Heart right ventricle (tissue), 16 donors: ENCODE measurements at places on chromosomes 1 and 21. TPM values are rescaled to one million over a fixed set of nuclear protein-coding genes. Genes with fewer than 3 reads are reported as not detected.

UBL4B gene
- polyA plus RNA-seq, result not detected

DNA sequence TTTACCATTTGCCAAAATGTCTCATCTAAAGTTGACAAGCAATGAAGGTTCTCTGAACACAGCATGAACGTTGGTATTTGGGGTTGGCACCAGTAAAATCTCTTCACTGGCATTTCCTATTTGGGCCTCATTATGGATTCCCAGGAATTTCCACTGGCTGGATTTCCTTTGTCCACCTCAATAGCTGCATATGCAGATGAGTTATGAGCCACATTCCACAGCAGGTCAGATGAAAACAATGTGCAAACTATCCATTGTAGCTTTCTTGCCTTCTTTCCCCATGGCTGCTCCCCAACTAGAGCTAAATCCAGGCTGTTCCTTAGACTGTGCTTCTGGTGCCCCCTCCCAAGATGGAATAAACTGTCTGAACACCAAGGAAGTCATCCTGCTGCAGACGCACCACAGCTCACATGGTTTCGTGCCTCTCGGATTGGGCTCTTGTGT, 168.1 kb upstream of the FGGY start:
- no peak for DNase-seq

- DNase-seq, result no peak
Measured at GRCh38 chr1:202357506-202357905, 9.0 kb downstream of the PPP1R12B start.

SH2D2A gene
- 0.96 TPM for polyA plus RNA-seq

DNA sequence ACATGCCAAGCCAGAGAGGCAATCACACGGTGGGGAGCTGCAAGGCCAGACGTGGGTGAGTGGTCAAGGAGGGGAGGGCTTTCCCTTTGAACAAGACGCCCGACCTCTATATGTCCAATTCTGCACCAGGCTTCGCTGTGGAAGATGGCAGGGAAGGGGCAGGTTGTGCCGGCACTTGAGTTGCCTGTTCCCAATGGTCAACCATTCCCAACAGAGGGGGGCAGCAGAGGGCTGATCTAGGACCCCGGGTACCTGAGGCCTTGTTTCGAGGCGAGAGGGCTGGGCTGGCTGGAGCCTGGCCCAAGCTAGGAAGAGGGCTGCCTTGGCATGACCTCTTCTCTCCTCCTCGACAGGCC, 64.9 kb downstream of the TMEM53 start:
- DNase-seq, result peak; percentile 52

GUCA2A gene
- not detected for polyA plus RNA-seq

- no peak for DNase-seq
Measured at GRCh38 chr1:232598133-232598532, 31.8 kb downstream of the SIPA1L2 start.

- no peak for DNase-seq
Measured at GRCh38 chr1:100449477-100449876, 88.5 kb upstream of the GPR88 start.

- DNase-seq, result no peak
Measured at GRCh38 chr1:41221995-41222394, 20.1 kb downstream of the SCMH1 start.

TRPM2 gene
- 2.4 TPM for polyA plus RNA-seq

DNA sequence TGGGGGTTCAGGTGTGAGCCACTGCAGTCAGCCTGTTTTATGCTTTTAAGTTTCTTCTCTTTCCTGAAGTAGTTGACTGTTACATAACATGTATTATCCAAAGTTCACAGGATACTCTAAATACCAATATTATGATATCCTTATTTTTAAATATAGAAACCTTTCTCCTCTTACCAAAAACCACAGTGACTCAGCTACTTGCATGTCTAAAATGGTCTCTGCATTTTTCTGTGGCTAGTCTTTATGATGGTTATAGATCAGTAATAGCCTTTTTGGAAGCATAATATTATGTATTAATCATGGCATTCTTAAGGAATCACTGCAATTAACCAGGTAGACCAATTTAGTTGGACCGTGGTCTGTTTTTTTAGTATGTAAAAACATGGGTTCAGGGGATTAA, 210.8 kb upstream of the CACYBP start:
- no peak for DNase-seq

DIRAS3 gene
- 7.1 TPM for polyA plus RNA-seq

CBS gene
- polyA plus RNA-seq, result 22.1 TPM

DNA sequence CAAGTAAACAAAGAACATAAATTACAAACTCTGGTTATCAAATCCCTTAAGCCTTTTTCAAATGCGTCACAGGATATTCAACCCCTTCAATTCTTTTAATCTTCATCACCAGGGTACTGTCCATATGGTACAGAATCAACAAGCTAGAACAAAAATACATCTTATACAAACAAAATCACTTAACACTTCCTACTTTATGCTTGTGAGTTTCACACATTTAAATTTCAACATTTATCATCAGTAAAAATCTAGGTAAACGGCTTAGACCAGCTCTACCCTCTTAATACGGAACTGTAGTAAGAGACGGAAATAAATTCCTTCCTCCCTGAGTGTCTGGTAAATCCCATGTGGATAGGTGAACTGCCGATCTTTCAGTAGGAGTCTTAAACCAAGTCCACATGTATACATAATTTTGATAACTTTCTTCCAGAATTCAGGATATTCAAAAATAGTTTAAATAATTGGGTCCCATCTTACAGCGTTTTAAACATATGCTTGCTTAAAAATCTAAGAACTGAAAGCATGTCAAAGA, 1.0 kb downstream of the CCDC181 start:
- no peak for DNase-seq

USP48 gene
- 24.1 TPM for polyA plus RNA-seq

GRCh38 chr1:202221911-202222909, 28.6 kb downstream of the LGR6 start:
- no peak for DNase-seq

KRTCAP2 gene
- polyA plus RNA-seq, result 355 TPM

GRCh38 chr1:66168467-66168887, 365.5 kb upstream of the SGIP1 start:
- no peak for DNase-seq

- no peak for DNase-seq
Measured at GRCh38 chr1:172938681-172939080, 112.1 kb downstream of the TNFSF18 start.

GRCh38 chr21:35508139-35508888, 459.2 kb upstream of the RUNX1 start:
- peak; percentile 50 for DNase-seq

NDUFS5 gene
- 6,035 TPM for polyA plus RNA-seq

RGS13 gene
- polyA plus RNA-seq, result 0.15 TPM

GRCh38 chr1:10339815-10340214, 59.0 kb upstream of the PGD start:
- peak; percentile 41 for DNase-seq

DNA sequence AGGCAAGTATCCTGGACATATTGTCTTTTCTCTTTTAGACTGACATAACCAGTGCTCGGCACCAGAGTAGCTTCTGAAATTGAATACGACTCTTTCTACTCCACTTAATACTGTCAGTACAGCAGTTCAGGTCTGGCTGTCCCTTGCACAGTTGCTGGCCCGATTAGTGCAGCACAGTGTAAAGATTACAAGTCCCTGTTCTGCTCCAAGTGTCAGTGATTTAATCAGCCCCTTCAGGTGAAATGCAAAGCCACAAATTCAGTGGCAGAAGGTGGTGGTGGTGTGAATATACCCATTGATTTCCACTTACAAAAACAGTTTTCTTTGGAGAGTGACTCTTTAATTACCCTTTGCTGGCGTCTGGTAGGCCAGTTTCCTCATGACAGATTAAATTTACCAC, 545.4 kb downstream of the ADGRL2 start:
- no peak for DNase-seq

GRCh38 chr1:32240140-32240951, 6.7 kb upstream of the FAM167B start:
- DNase-seq, result peak; percentile 68

- no peak for DNase-seq
Measured at GRCh38 chr1:94614168-94614815, 72.7 kb upstream of the F3 start.

OR10Z1 gene
- polyA plus RNA-seq, result not detected

DNA sequence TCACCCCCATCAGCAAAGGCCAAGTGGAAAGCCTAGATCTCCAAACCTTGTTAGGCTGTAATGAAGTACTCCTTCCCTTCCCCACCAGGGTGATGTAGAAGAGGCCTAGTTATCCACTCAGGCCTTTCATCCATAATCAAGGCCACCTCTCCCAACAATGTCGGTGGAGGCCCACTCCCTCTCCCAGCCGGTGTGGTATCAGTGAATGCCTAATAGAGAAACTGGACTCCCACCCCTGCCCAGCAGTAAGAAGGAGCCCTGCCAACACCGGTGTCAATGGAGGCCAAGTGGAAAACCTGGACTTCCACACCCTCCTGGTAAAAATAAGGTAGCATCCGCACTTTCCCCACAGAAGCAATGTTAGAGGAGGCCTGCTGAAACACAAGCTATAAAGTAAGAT, 23.9 kb downstream of the NDUFS5 start:
- DNase-seq, result no peak

DNA sequence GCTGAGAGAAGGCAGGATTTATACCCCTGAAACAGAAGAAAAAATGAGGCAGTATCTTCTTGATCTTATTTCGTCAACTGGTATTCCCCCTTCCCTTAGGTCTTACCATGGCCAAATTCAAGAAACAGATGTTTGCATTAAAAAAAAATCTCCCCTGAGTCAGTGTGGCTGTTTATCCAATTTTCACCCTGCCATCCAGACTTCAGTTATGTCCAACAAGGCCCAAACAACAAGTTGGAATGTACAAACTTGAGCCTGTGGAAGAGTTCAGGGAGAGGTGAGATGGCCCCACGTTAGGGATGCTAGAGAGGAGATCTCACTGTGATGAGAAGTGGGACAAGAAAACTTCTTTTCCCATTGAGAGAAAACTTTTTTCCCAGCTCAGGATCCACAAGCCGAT, 147.2 kb upstream of the PROX1 start:
- no peak for DNase-seq

GRCh38 chr1:84688463-84689061, 1.7 kb downstream of the SSX2IP start:
- no peak for DNase-seq

- no peak for DNase-seq
Measured at GRCh38 chr1:101150670-101151069, 86.1 kb upstream of the S1PR1 start.

DNA sequence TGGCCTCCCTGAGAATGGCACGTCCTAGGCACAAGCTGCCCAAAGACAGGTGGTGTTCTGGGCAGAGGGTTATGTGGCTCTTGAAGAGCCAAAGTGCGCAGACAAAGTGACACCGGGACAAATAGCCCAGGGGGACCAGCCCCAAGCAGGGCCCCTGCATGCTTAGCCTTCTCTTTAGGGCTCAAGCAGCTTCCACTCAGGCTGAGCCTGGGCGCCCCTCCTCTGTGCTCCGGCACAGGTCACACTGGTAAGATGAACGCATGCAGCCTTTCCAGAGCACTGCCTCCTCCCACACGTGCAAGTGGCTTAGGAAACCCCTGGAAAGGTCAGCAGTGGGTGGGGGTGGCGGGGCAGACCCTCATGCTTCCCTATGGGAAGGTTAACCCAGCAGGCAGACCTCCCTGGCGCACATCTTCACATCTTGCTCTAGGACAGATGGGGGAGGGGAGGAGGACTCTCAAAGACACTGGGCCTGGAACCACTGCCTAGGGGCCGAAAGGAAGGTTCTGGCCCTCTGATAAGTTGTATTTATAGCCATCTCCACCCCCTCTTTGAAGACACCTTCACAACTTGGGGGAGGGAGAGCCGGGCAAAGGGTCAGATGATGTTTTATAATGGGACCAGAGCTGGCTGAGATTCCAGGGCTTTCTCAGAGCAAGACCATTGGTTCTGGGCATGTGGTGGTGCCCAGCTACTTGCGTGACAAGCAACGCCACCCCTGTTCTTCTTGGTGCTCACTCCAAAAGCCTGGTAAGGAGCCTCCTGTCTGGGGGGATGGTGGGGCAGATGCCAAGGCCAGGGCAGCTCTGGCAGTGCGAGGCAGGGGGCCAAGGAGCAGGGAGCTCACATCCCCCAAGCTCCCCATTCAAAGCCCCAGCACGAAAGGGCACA, 5.5 kb downstream of the KLHL21 start:
- no peak for DNase-seq

GRCh38 chr1:83805921-83806320, 193.0 kb downstream of the TTLL7 start:
- no peak for DNase-seq

GRCh38 chr1:232108598-232108997, 482.0 kb downstream of the DISC1 start:
- no peak for DNase-seq

GRCh38 chr1:41245659-41246058, 3.6 kb upstream of the SCMH1 start:
- no peak for DNase-seq

DNA sequence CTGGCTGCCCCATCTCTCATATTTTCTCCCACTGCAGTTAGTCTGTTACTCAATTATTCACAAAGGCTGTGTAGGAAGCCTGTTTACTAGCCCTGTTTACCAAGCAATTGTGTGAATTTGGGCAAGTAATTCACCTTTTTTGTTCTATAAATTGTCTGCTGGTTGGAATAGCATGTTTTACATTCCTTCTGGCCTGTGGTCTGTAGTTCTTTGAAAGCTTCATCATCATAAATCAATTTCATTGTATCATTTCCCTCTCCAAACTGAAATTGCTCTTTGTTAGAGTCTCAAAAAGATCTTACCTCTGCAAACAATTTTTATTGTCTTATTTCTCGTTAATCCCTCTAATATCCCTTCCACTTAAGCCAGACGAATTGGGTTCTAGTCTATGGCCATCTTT, 1059.5 kb upstream of the ADGRL4 start:
- DNase-seq, result no peak

DNA sequence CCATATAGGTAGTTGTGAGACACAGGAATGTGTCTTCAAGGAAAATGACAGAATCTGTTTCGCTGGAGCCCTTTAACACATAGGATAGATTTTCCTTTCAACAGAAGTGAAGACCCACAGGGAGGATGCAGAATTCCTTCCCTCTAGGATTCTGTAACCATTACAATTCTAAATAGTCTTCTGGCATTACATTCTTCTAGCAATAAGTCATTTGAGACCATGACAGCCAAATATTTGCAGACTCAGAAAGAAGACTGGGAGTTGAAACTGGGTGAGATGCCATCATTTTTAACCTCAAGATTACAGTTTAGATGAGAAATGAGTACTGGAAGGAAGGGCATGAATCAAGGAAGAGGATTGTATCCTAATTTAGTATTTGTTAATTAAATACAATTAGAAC, 61.6 kb downstream of the ZBTB18 start:
- no peak for DNase-seq

GRCh38 chr1:167262836-167263235, 42.1 kb downstream of the POU2F1 start:
- no peak for DNase-seq

- no peak for DNase-seq
Measured at GRCh38 chr1:93433407-93433961, 14.4 kb upstream of the FNBP1L start.

DNA sequence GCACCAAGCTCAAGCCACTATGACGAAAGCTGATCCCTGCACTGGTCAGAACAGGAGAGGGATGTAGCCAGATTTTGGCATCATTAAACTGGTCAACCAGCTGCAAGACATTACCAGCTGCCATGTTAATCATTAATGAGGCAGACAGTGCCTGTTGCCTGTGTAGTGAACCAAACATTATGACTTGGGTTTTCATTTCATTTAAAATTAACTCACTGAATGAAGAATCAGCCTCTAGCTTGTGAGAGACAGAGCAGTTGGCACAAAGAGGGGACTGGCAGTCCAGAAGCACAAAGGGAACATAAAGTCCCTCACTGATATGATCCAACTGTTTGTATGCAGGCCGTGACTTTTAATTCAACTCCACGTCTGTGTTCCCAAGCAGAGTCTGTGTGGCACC, 318.9 kb downstream of the SEC16B start:
- no peak for DNase-seq

- no peak for DNase-seq
Measured at GRCh38 chr21:43858806-43859648, 6.0 kb upstream of the AGPAT3 start.

RPRD2 gene
- polyA plus RNA-seq, result 7.4 TPM
